Lower leg skin (tissue), 4 donors: ENCODE measurements at places on chromosomes 5 and 9. TPM values are rescaled to one million over a fixed set of nuclear protein-coding genes. Genes with fewer than 3 reads are reported as not detected.

- no peak for DNase-seq
Measured at GRCh38 chr9:37150415-37150814, 30.0 kb downstream of the ZCCHC7 start.

TLR4 gene
- total RNA-seq = 5.6 TPM

HACD4 gene
- 3.8 TPM for total RNA-seq

PFN3 gene
- total RNA-seq = not detected

- DNase-seq = no peak
Measured at GRCh38 chr5:44875661-44876605, 67.2 kb downstream of the MRPS30 start.

PLPP7 gene
- 0.27 TPM for total RNA-seq

DNA sequence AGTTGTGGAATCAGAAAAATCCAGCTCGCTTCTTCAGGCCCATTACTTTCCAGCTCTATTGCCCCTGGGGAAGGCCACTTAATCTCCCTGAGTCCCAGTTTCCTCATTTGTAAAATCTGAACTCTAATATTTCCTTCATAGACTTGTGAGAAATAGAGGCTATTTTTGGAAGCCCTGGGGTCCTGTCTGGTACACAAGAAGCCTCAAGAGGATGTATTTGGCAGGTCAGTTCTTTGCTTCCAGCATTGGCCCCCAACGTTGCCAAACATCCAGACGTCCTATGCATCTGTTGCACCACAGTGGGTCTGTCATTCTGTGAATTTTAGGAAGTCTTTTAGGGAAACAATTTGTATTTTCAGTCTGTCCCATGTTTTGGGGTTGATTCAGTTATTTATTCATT lies 525.9 kb downstream of the EBF1 start:
- no peak for DNase-seq

CFAP77 gene
- total RNA-seq = not detected

PCDHGC5 gene
- total RNA-seq = 1.6 TPM

- no peak for DNase-seq
Measured at GRCh38 chr9:76206821-76207220, 187.4 kb downstream of the RFK start.

DNA sequence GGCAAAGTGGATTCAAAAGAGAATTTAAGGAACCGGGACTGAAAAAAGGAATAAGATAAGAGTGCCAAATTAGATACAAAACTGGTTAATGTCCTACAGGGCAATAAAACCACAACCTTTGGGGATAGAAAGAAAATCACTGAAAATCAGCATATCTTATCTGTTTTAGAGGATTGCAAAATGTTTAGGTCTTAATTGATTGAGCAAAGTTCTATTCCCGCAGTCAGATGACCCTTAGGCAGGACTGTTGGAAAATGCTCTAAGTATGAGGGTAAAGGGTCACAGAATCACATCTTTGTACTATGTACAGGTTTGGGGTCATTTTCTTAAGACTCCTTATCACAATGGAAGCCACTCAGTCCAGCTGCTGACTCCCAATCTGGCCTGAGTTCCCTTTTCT lies 129.0 kb downstream of the GABBR2 start:
- DNase-seq = no peak

SPOUT1 gene
- 40.2 TPM for total RNA-seq

GRCh38 chr9:93572636-93573515 lies 3.5 kb upstream of the PHF2 start:
- no peak for DNase-seq

SHROOM1 gene
- total RNA-seq = 1.5 TPM

MEIKIN gene
- total RNA-seq = not detected

DNA sequence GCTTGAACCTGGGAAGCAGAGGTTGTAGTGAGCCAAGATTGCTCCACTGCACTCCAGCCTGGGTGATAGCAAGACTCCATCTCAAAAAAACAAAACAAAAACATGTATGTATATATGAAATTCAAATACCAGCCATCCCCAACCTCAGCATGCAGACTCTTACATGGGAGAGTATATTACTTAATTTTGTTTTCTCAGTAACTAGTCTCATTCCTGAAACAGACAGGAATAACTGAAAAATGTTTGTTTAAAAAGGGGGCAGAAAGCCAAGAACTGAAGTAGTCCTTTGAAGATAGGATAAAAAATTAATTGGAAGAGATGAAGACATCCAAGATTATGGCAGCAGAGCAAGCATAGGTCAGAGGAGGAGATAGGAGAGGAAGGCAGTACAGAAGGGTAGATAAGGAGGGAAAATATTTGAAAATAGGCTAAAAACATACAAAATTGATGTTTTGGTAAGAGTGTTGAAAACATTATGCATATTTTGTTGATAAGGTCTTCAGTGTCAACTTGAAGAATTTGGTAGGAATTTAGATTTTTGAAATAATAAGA lies 309.9 kb downstream of the MAT2B start:
- no peak for DNase-seq

- DNase-seq = no peak
Measured at GRCh38 chr9:99814359-99814758, 7.3 kb upstream of the NR4A3 start.

DNA sequence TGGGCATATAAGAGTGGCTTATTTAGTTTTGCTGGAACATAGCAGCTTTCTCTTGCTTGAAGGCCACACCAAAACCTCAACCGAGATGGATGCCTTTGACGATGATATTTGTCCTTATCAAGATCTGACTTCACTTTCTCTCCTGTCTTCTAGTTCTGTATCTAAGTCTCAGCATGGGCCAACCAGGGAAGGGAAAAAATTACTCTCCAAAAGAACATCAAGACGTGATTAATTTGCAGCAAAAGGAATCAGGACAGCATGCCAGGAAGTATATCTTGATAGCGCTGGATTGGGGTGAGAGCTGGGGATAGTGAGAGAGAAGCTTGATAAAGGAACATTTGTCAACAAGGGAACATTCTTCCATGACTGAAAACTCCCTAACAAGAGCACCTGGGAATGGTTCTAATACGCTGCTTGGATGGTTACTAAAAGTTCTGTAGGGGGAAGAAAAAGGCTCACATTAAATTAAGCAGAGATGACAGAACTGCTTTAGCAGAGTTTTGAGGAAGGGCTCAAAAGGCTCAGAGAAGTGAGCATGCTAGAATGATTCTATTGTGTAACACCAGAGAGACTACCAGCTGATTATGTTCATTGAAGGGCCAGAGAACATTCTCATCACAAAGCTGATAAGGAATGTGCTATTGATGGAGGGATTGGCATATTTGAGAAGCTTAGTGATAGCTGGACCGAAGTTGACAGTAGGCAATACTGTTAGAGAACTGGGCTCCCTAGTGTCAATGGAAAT lies 21.6 kb upstream of the ANXA1 start:
- no peak for DNase-seq

- DNase-seq = no peak
Measured at GRCh38 chr5:124283031-124283430, 463.4 kb downstream of the ZNF608 start.

DNA sequence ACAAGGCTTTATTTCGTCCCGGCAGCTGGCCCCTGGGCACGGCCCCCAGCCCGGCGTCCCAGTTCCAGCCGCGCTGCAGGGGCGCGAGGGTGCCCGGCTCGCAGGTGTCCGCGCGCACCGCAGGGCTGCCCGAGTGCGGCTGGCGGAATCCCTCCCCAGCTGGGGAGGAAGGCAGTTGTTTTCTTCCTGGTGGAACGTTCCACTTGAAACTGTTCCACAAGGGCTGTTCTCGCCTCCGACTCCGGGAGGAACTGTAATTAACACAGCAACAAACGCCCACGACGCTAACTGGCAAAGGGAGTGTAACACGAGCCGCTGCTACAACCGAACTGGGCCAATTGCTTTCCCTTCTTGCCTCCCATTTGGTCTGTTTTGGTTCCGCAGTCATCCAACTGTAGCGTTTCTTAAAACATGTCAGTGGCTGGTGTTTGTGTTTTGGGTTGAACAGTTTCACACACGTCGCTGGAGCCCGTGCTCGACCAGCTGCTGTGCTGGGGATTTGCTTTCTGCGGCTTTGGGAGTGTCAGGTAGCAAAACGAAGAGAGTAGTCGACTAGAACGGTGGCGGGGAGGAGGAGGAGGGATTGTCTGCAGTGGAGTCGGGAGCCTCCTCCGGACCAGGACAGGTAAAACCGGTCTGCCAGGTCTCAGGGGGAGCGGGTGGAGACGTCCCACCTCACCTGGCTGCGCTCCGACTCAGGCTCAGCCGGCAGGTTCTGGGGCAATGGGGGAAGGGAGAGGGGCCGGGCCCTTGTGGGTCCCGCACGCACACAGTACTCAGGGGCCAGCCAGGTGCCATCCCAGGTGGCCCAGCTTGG lies 131.6 kb upstream of the NIPBL start:
- DNase-seq = peak; percentile 80

GRCh38 chr5:74643111-74643562 lies 2.6 kb upstream of the ENC1 start:
- DNase-seq = no peak

- DNase-seq = no peak
Measured at GRCh38 chr5:73915345-73915744, 289.3 kb downstream of the ARHGEF28 start.

DNA sequence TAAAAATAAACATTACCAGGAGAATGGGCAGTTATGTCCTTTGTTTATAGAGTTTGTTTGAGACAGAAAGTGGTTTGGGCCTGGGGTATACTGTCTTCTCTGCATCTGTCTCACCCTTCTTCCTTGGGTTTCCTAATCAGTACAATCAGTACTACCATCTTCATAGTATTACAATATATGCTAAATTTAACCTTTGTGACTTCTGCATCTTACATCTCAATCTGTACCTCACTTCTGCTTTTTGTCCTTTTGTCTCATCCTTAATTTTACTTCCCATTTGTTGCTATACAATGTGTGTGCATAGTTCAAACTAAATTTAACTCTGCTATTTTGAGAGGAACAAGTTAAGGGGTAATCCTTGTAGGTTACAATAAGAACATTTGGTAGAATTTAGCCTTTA lies 19.6 kb downstream of the FBXO38 start:
- no peak for DNase-seq

DNA sequence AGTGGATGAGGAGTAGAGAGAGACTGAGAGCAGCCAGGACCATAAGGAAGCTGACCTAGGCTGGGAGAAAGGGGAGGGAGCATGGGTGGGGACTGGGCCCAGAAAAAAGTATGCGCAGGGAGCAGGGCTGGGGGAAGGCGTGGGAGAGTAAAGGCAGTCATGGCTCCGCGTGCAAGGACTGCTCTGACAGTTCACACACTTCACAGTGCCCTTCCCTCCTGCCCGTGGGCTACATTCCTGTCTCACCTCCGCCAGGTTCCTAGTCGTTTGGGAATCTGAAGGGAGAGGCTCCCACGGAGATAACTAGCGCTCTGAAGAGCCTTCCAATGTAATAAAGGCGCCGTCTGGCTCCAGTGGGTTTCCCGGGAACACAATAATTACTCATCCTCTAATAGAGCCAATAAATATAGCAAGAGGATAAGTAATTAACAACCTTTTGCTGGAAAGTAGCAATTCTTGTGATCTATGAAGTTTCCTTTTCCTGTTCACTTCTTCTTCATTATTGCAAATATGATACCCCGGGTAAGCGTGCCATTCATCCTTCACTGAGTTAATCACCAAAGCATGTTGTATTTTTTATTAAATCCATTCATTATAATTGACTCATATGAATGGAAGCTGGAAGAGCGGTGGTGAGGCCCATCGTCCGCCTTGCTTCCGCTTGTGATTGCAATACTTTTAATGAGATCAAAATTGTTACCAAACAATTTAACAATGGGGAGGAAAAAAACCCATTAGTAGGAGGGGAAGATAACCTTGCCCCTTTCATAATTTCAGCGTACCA lies 39.3 kb downstream of the TTLL11 start:
- DNase-seq = no peak

OR1Q1 gene
- total RNA-seq = not detected

TYRP1 gene
- 27.6 TPM for total RNA-seq

PDLIM4 gene
- total RNA-seq = 191 TPM

- no peak for DNase-seq
Measured at GRCh38 chr5:2206293-2207108, 323.8 kb upstream of the IRX4 start.

ACOT12 gene
- not detected for total RNA-seq

GRCh38 chr5:370959-371810 lies 49.7 kb downstream of the AHRR start:
- DNase-seq = peak; percentile 11

- no peak for DNase-seq
Measured at GRCh38 chr5:119948162-119948561, 318.8 kb downstream of the FAM170A start.

TLX3 gene
- total RNA-seq = not detected

DNA sequence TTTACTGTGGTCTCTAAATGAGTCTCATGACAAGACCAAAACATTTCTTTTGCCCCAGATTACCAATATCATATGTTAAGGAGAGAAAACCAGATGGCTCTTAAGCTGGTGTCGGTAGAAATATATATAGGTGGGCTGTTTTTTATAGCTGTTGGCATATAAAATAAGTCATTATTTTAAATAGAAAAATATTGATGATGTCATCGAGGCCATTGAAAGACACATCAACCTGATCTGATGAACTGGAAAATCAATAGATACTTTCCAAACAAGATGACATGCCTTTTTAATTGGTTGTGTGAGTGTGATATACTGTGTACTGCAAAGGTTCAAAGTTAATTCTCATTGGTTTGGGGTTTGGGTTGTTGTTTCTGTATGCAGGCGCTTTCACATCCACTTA lies 617.3 kb downstream of the CCDC171 start:
- no peak for DNase-seq

SLC1A1 gene
- total RNA-seq = 1.1 TPM

- peak; percentile 78 for DNase-seq
Measured at GRCh38 chr5:38426986-38427950, 129.2 kb downstream of the LIFR start.

PLAC8L1 gene
- not detected for total RNA-seq

DNA sequence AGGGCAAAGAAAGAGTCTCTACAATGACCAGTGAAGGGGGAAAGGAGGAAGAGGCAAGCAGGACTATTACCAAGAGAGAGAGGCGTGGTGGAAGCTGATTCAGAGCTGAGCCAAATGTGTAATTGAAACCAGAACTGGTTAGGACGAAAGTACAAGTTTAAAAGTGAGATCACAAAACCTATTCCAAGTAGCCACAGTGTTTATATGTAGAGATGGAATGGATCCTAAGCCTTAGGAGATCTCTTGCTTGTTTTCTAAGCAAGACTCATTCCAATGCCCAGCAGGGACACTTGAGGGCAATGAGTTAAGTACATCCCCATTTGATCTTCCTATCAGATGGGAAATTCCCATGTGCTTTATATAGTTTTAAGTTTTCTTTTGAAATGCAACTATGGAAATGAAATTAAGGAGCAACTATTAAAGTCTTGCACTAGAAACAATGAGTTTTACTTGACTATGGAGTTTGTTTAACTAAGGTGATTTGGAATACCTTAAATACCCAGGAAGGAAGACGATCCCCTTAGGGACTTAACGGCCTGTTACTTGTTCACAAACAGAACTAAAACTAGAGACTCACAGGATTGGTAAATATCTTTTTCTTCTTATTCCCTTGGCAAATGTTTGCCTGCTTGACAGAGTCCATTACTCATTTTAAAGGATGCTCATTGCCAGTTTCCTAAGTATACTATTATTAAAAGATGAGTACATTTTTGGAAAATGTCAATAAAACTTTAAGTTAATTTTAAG lies 51.1 kb upstream of the SNX2 start:
- peak; percentile 25 for DNase-seq

PPP1R26 gene
- total RNA-seq = 8.6 TPM

GRCh38 chr5:154722936-154723335 lies 32.2 kb upstream of the LARP1 start:
- no peak for DNase-seq

ARHGEF28 gene
- total RNA-seq = 37.7 TPM

- DNase-seq = peak; percentile 21
Measured at GRCh38 chr5:115816226-115817081, at the start of gene CDO1. CDO1 (minus strand) TSS chr5:115816659; CDS start chr5:115816397, 262 bp downstream.
